ENCODE measurements at places on chromosomes 7 and 10. TPM values are rescaled to one million over a fixed set of nuclear protein-coding genes. Genes with fewer than 3 reads are reported as not detected.

HOXA1 gene
- 6.2 TPM for total RNA-seq

SSC4D gene
- 0.60 TPM for total RNA-seq

RNF133 gene
- not detected for total RNA-seq

GSAP gene
- total RNA-seq = 7.4 TPM

PAPOLB gene
- total RNA-seq = not detected

FOXI2 gene
- not detected for total RNA-seq

CNNM1 gene
- 1.4 TPM for total RNA-seq

ZEB1 gene
- total RNA-seq = 99.4 TPM

CPVL gene
- total RNA-seq = 3.8 TPM

Measured in RPMI7951 (cell line).